ENCODE measurements at places on chromosomes 11 and 22.

DNA sequence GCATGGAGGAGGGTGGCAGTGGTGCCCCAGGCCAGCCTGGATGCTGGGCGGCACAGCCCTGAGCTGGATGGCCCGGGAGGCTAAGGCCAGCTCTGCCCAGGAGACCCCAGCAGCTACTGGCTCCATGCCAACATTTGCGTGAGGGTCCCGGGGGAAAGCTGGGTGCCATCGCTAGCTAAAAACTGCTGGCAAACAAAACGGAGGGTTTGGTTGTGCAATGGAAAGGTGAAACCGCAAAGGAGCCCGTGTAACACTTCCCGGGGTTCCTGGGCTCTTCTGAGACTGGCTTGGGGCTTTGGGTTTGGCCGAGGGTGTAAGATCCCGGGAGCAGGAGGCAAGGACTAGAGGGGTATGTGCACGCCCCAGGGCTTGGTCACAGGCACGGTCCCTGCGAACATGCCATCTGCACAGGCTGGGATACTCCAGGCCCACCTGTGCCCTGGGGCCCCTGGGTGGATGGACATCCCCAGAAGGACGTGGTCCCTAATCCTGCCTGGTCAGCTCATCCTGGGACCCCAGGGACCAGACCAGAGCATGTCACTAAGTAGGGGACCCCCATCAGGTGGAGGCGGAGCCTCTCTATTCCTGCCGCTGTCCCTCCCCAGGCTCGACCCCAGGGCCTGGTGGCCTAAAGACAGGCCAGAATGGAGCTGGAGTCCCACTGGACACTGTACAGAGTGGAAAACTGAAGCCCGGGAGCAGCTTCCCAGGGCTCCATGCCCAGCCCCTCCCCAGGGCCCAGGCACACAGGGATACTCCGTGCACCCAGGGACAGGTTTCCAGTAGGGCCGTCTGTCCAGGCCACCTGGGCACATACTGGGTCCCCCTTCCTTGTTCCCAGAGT lies 44.6 kb downstream of the IGF2 start:
- no peak for DNase-seq

GRCh38 chr11:103889679-103890078 lies 146.8 kb upstream of the DDI1 start:
- DNase-seq = no peak

GRCh38 chr11:62108971-62109404 lies 14.8 kb upstream of the INCENP start:
- no peak for DNase-seq

DNA sequence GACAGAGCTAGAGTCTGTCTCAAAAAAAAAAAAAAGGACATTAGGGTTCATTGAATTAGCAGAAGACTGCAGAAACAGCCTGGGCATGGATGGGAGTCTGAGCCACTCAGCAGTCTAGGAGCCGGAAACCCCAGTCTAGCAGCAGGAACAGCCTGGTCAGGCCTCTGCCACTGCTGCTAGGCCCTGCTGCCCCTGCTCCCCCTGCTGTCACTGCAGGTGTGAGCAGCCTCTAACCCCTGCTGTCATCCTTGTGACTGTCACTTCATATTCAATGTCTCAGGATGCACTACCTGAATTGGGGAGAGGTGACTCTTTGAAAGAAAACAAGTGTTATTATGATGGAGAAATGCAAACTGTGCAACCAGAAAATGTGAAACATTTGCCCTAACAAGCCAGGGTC lies 7.0 kb upstream of the DDX17 start:
- DNase-seq = no peak

DNA sequence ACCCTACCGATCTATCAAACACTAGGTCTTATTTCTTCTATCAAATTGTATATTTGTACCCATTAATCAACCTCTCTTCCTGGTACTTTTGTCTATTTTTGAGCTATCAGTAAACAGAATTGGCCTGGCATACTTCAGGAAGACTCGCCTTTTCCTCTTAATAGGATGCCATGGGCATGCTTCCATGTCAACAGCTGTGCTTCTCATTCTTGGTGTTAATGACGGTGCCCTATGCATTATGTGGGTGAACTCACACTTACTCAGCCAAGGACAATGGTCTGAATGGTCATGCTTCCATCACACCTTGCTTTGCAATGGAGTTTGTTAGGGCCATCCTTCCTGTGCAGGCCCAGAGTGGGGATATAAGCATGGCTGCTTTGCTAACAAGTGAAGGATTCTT lies 521.8 kb downstream of the MIAT start:
- DNase-seq = no peak

DNA sequence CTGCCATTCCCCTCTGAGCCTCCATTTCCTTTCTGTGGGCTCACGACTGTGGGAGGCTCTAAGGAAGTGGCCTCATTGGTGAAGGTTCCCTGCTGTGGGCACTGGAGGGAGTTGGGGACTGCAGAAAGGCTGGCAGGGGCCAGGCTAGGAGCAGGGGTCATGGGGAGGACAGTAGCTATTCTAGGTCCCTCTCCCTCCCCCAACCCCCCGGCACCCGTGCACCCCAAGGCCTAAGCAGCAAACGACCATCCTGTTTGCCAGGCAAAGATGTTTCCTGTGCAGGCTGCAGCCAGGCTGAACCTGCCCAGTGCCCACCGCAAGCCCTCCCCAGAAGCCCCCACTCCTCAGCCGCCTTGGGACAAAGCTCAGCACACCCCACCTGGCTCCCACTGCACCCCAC lies 189.4 kb downstream of the MN1 start:
- DNase-seq = no peak

GRCh38 chr22:30167734-30168133 lies 78.8 kb downstream of the LIF start:
- no peak for DNase-seq

DNA sequence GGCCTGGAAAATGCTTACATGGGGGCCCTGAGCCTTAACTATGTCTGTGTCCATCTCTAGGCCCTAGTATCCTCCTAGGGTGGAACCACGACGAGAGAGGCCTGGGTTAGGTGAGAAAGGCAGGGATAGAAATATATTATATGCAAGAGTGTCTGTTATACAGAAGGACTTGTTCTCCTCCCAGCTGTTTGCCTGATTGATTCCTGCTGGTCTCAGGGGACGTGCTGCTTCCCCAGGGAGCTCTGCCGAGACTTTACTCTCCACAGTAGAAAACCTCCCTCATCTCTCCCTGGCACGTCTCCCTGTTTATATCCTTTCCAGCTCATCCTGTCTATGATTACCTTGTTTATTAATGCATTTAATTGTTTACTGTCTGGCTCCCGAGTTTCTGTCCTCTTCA lies 132.6 kb downstream of the MIAT start:
- DNase-seq = no peak

DNA sequence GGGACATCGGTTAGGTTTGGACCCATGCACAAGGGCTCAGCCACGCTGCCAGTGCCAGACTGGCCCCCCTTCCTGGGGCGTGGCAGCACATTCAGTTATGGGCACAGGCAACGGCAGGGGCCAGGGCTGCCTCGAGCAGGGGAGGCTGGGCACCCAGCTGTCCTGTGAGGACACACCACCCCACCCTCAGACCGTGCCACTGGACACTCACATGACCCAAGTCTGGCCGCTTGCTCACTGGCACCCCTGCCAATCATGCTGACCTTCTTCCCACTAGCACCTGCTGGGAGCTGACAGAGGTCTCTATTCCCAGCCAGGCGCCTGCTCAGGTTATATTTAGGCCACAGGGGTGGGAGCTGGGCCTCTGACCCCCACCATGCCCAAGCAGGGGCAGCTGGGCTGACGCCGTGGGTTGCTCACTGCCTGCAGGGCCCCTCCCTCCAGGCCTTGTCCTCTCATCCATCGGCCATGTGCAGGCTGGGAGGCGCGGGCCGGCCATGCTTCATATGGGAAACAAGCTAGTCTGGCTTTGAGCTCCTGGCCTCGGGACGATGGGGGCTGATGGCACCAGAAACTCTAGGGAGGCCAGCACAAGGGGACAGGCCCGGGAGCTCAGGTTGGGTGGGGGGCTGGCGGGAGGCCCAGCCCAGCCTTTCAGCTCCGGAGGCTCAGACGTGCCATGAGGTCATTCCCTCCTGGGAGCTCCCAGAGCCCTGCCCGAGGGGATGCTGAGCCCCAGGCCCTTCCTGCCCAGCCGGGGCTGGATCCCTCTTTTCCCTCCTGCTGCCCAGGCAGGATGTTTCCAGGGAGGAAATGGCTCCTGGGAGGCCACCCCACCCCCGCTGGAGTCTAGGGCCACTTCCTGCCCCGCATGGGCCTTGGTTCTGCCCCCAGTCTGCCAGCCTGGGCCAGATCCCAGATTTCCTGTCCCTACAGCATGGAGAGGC lies 15.2 kb upstream of the TBX1 start:
- no peak for DNase-seq

GRCh38 chr22:47801541-47802245 lies 1039.2 kb downstream of the TBC1D22A start:
- DNase-seq = no peak

- no peak for DNase-seq
These were observed 53.9 kb downstream of the ETS1 start for GRCh38 chr11:128533472-128533871.

DNA sequence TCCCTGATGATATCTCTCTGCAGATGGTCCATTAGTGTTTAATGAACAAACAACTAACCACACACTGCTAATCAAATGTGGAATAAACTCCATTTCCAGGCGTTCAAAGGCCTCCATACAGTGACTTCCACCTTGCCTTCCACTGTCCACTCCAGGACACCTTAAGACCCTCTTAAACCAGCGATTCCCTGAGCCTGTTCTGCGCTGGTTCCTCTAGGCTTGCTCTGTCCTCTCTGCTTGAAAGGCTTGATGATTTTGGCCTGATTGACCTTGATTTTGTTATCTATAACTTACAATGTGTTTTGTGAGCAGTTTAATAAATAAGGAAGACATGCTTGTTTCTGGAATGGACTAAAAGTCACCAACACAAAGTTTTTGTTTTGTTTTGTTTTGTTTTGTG lies 12.0 kb downstream of the OVCH2 start:
- DNase-seq = no peak

DNA sequence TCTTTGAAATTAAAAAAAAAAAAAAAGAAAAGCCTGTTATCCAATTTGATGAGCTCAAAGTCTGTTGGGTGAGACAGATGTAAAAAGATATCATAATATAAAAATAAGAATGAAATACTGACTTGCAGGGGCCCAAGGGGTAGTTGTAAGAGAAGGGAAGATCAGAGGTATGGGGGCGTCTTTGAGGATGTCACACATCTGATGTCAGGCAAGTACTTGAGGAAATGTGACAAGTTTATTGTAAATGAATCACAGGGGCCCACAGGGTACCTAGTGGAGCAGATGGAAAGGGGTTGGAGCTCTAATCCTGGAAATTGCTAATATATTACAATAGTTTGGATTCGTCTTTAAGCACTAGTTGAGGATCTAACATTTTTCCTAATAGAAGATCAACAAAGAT lies 131.6 kb downstream of the MAML2 start:
- DNase-seq = no peak

GRCh38 chr11:61671527-61671926 lies 8.7 kb upstream of the DAGLA start:
- DNase-seq = no peak

DNA sequence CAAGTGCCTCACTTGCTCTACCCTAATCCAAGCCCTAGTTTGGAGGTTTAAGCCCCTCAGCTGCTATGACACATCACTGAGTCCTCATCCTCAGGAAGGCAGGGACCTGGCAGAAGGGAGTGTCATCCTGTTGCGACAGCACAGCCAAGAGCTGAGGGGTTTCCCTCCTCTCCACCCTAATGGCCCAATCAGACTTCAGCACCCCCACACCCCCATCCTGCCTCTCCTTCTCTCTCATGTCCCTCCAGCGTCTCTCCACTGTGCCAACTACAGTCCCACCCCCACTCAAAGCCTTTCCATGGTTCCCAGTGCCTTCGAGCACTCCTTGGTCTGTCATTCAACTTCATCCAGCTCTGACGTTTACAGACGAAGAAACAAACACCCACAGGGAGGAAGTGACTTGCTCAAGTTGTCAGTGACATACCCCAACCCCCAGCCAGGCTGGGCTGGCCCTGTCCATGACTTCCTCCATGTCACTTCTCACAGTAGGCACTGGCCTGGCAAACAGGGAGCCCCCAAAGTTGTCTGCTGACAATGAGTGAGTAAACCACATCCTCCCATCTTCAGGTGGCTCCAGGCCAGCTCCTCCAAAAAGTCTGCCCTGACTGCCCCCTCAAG lies 15.6 kb downstream of the ARAP1 start:
- no peak for DNase-seq

- DNase-seq = no peak
These were observed 47.4 kb upstream of the TP53I11 start for GRCh38 chr11:44998051-44998450.

GRCh38 chr11:271319-271715 lies 6.9 kb upstream of the NLRP6 start:
- no peak for DNase-seq

- DNase-seq = peak; percentile 60
These were observed 30.0 kb upstream of the CABP7 start for GRCh38 chr22:29689880-29690213.

- DNase-seq = no peak
These were observed 109.7 kb upstream of the CTSC start for GRCh38 chr11:88447281-88447680.

- DNase-seq = no peak
These were observed 122.8 kb downstream of the SHANK2 start for GRCh38 chr11:71129624-71130023.

- DNase-seq = peak; percentile 13
These were observed 466.3 kb upstream of the ARHGAP42 start for GRCh38 chr11:100220801-100221200.

- no peak for DNase-seq
These were observed 261.9 kb upstream of the LUZP2 start for GRCh38 chr11:24234822-24235508.

- DNase-seq = no peak
These were observed 1.7 kb upstream of the EIF4ENIF1 start for GRCh38 chr22:31491218-31491962.

DNA sequence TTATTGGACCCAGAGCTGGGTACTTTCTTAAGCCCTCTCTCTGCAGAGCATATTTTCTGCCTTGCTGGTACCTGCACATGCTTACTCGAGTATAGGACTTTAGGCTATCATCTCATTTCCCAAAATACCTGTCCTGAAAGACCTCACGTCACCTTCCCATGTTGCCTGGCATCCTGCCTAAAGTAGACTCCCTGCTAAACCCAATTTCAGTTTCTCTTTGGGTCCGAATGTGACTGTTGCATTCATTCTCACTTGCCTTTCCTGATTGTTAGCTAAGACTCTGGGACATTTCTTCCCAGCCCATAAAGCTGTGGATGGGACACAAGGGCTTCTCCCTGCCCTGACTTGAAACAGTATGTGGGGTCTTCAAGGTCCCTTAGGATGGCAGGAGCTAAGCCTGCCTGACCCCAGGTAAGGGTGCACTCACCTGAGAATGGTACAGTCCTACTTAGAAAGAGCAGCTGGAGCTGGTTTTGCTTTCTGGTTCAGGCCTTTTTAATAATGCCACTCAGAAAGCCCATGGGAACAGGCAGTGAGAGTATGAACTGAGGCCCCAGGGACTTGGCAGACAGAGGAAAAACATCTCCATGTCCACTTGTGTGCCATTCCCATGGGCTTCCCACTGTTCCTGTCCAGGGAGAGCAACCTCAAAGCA lies 12.9 kb downstream of the OR51E2 start:
- DNase-seq = no peak
